Keratinocyte (primary cell): ENCODE measurements at places on chromosomes 12 and 14. TPM values are rescaled to one million over a fixed set of nuclear protein-coding genes. Genes with fewer than 3 reads are reported as not detected.

GRCh38 chr14:104557766-104558165, 21.8 kb upstream of the C14orf180 start:
- DNase-seq = no peak

SOX5 gene
- polyA plus RNA-seq = 0.10 TPM in 1 of 3 replicates, not detected in the others

DNA sequence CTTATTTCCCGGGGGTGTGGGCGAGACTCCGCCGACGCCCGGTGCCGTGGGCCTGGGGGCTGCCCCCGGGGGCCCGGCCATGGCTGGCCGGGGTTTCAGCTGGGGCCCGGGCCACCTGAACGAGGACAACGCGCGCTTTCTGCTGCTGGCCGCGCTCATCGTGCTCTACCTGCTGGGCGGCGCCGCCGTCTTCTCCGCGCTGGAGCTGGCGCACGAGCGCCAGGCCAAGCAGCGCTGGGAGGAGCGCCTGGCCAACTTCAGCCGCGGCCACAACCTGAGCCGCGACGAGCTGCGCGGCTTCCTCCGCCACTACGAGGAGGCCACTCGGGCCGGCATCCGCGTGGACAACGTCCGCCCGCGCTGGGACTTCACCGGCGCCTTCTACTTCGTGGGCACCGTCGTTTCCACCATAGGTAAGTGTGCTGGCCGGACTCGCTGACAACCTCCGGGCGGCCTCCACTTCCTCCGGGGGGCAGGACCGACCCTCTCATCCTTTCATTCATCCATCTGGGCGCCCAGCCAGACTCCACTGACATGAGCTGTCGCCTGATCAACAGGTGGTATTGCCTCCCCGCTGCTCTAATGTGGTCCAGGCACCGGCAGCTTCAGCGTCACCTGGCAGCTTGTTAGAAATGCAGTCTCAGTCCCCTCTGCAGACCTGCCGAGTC, 467 bp downstream of the KCNK13 start:
- no peak for DNase-seq

GRCh38 chr12:112032292-112032691, 19.1 kb downstream of the ERP29 start:
- DNase-seq = no peak

SPSB2 gene
- 4.9 to 8.7 TPM (median 5.1 TPM) in 3 replicates for polyA plus RNA-seq

MARCHF9 gene
- polyA plus RNA-seq = 10.9 to 17.0 TPM (median 12.4 TPM) in 3 replicates

DNA sequence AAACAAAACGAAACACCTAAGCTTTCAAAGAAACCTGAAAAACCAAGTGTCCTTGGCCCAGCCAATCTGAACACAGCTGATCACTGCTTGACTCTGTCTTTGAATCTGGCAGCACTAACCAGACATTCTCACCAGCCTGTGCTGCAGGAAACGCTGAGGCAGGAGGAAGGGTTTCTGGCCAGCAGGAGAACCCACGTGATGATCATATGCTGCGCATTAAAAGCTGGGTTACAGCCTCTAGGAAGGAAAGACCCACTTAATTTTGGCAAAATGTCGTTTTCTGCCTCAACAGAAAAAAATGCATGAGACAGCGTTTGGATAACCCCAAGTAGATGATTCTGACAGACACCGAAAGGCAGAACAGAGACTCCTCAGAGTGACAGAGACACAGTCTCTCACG, 9.8 kb downstream of the APPL2 start:
- no peak for DNase-seq

IFNG-AS1 gene
- polyA plus RNA-seq = not detected in 3 replicates

DNA sequence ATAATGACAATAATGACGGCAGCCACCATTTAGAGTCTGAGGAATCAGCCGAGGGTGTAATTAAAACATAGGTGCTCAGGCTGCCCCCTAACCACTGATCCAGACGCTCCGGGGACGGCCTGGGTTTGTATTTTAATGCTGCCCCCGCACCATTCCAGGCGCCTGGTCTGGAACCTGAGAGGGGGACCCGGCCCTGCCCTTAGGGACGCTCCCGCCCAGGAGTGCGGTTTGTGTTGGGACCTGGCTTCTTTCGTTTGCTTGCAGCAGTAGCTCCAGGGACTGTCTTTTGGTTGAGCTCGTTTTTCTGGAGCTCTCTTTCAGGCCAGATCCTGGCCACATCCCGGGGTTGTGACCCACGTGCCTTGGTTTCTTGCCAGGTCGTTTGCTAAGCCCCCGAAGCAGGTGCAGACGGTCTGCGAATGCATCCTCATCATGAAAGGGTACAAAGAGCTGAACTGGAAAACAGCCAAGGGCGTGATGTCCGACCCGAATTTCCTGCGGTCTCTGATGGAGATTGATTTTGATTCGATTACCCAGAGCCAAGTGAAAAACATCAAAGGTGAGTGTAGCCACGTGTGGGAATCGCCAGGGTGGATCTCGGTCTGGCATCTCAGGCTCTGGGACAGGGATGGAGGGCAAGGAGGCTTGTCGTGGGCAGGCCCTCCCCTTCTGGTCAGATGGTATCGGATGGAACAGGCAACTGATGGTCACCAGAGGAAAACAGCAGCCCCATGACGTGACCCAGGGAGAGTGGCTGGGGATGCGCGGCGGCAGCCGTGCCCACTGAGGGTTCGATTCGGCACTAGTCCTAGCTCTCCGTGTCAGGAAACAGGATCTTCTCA, 63.5 kb downstream of the CCDC92 start:
- no peak for DNase-seq

GRCh38 chr14:102461490-102462338, 47.9 kb downstream of the ANKRD9 start:
- DNase-seq = no peak

DNA sequence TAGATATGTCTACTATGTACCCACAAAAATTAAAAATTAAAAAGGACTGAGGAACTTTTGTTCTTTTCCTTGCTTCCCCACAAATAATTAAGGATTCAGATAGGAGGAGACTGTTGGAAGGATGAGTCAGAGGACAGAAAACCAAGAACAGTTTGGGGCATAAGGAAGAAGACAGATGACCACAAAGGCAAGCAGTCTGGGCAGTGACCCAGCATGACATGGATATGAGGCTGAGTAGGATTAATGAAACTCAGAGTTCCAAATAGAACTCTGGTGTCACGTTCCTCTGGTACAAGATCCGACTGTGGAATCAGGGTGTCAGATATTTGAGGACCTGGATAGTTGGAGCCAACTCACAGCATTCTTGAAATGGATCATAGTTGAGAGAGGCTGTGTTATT, 89.3 kb upstream of the SLC38A4 start:
- DNase-seq = no peak

CEBPE gene
- polyA plus RNA-seq = not detected in 3 replicates

DBX2 gene
- polyA plus RNA-seq = not detected in 3 replicates

- no peak for DNase-seq
Observed at GRCh38 chr14:58863661-58864345, 226.0 kb downstream of the DACT1 start.

- no peak for DNase-seq
Observed at GRCh38 chr12:123105211-123105826, 45.6 kb downstream of the PITPNM2 start.

CLEC4A gene
- 0.28 to 0.56 TPM (median 0.31 TPM) in 3 replicates for polyA plus RNA-seq

DNA sequence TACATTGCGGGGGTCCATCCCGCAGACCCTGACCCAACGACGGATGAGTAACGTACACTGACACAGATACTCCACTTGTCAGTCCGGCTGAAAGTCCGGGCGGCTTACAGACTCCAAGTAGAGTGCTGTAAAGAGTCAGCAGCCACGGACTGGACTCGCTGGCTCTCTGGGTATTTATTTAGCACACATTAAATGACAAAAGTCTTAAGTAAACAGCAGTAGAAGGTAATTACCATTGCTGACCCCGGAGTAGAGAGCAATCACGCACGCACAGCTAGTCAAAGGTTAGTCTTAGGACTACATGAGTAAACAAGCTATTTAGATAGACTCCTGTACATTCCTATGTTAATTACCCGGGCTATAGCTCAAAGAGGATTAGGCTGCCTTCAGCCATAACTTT, 780.9 kb downstream of the RPS29 start:
- no peak for DNase-seq

DNA sequence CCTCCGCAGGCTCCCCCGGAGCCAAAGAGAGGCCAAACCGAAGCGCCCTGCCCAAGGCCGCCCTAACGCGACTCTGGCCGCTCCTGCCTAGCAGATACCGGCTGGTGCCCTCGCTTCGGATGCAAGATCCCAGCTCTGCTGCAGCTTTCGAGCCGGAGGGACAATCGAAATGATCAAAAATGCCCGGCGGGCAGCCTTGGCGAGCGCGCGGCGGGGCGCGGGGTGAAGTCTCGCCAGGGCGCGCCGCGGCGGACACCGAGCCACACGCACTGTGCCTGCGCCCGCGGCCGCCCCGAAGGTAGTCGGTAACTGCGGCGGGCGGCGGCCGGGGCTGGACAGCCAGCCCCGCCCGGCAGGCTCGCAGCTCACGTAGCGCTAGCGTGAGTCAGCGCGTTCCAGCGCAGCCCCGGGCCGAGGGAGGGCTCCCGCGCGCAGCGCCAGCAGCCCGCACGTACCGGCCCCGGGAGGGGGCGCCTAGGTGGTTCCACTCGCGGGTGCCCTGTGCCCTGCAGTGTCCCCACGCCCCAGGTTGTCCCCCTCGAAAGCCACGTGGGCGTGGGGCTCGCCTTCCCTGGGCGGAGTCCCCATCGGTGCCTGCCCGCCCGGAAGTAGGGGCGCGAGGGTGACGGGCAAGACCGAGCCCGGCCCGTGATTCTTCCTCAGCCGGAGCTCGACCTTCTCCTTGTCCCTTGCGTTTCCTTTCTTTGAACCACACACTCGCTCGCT, 109.2 kb upstream of the EGLN3 start:
- no peak for DNase-seq

SSTR1 gene
- polyA plus RNA-seq = 0.03 to 0.05 TPM in 2 of 3 replicates, not detected in the other

OR6C2 gene
- polyA plus RNA-seq = not detected in 3 replicates

DNAAF2 gene
- 6.5 to 9.5 TPM (median 6.9 TPM) in 3 replicates for polyA plus RNA-seq

DNA sequence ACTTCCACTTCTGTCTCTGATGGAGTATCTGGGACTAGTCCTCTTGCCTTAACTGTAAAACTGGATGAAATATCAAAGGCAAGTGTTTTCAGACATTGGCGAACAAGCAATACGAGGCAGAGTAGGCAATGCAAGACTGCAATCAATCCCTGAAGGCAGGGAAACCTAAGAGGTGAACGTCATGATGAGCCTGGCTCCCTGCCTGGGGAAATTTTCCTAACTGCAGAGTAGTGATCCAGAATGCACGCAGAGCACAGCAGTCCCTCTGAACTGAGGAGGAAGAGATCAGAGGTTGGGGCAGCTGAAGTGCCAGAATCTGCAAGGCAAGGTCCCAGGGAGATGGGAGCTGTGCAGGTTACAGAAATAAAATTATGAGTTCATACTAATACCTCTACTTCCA, 18.5 kb downstream of the BHLHE41 start:
- no peak for DNase-seq
